ENCODE measurements at places on chromosomes 7 and 10.

DNA sequence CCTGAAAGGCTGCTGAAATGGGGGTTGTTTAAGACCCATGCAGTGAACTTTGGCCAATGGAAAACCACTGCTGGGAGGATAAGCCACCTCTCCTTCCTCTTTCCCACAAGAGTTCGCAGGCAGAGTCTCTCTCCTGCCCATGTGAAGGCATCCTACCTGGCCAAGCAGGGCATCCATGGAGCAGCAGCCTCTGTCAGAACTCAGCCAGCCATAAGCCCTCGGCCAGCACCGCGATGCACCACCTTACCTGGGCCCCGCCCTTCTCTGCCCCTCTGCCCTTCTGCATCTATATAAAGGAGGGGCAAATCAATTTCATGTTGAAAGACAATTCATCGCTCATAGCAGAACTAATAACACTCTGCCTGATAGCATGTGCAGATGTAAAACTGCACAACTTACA lies 6.1 kb upstream of the STK32C start:
- DNase-seq = no peak

DNA sequence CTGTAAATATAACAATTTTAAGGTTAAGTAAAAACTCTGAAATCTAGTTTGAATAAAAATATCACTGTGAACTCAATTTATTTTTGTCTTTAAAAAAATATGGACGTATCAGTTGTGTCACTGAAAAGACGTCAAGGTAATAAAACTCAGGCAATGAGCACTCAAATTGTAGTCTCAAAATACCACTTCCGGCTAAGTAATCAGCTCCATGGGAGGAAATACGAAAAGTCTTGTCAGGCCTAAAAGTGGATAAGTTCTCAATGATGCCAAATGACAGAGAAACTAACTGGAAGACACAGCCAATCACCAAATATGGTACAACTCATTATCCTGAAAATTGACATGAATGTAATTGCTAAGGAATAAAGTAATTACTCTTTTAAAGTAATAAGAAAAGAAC lies 719 bp downstream of the CALN1 start:
- DNase-seq = no peak

DNA sequence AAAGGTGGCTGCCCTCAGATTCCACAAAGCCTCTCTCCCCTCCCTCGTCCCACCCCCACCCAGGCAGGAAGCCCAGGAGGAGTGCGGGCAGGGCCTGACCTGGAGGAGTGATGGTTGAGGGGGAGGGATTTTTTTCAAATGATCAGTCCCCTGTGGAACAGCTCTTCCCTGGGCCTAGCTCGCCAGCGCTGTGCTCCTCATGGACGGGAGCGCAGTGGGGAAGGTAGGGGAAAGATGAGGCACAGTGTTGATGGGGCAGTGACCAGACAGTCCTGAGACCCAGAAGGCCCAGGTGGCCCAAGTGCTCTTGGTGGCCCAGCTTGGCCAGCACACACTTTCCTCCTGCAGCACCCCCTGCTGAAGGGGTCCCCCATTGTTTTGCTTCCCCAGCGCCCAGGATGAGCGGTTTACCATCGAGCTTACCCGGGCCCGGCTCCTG lies 8.5 kb downstream of the SAP25 start:
- DNase-seq = no peak

GRCh38 chr7:41699516-41699915 lies 3.4 kb downstream of the INHBA start:
- no peak for DNase-seq

DNA sequence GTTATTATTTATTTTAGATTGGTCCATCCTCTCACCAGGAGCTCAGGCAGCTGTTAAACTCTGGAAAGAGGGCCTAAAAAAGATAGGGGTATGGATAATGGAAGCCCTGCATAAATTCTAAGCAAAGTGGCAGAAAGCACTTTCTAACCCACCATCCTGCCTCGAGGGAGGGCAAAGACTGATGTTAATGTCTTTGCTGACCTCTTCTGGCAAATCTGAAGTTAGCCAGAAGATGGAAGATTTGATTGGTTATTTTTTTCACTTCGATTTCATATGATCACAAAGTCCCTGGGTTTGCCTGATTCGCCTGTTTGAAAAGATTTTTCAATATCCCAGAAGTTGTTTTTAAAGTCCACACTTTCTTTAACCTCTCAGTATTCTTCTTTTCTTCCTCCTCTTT lies 24.8 kb downstream of the OR9A2 start:
- no peak for DNase-seq

- DNase-seq = no peak
Observed at GRCh38 chr10:90412582-90412981, 445.3 kb downstream of the HTR7 start.

DNA sequence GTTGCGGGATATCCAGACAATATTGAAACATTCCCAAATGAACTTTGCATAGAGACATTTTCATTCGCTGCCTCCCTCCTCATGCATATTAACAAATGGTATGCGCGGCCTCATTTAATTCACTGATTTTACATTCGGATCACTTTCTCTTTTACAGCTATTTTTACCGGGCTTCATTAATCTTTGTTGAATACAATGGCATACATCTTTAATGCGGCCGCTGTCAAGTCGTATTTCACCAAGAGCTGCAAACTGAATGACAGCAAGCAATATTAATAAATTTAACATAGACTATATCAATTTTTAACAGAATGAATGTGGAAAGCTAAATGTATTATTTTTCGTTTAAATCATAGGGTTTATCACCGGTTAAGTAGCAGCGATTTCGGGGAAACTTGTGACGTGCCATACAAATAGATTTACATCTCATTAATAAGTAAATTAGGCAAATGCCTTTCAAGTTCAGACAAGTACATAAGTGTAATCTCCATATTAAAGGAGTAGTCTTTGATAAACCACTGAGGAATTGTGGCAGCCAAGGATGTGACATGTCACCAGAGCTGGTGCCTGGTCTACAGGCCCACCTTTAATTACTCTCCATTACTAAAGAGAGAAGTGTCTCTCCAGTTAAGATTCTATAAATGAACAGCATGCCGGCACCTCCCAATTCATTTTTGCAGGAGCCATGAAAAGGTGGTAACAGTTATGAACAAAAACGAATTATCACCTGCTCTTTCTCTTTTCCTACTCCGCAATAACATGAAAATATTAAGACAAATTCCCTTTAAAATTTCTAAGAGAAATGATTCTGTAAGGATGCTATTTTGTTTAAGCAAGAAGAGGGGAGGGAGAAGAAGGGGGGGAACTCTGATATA lies 568.9 kb upstream of the MKI67 start:
- DNase-seq = no peak

- DNase-seq = no peak
Observed at GRCh38 chr7:70237831-70238575, 639.7 kb downstream of the AUTS2 start.

GRCh38 chr10:47173929-47174442 lies 126.0 kb upstream of the GDF10 start:
- DNase-seq = no peak

DNA sequence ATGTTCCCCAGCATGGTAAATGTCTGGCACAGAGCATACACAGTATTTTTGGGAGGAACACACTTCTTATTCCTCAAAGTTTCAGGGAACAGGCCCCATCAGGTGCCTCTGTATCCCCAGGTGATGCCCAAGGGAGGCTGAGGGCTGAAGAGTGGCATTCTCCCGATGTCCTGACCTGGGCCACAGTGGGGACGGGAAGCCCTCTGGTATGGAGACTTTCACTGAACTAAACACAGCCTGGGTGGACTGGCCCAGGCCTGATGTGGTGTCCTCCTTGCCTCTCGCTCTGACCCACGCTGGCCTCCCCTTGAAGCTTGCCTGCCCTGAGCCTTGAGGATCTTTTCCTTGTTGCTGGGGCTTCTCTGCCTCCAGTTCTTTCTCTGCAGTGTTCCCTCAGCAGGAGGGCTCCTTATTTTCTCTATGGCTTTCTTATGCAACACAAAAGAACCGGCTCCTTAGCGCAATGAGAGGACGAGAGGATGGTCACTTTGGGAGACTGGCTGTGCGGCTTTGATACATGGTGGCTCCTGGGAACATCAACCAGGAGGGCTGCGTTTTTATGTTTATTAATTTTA lies 157.5 kb upstream of the TNS3 start:
- DNase-seq = no peak

DNA sequence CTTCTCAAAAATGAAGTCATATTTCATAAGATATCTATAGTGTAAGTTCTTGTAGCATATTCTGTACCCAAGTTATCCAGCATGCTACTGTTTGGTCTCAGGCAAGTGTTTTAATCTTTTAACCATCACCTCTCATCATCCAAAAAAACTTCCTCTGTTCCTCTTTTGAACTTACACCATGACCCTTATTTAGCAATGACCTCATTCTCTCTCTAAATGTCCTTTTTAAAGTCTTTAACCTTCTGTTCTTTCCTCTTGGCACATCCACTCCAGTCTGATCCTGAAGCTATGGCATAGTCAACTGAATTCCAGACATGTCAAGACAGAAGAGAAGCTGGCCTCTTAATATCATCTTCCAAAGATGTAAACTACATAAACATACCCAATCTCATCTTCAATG lies 26.2 kb downstream of the PPP3CB start:
- DNase-seq = no peak

DNA sequence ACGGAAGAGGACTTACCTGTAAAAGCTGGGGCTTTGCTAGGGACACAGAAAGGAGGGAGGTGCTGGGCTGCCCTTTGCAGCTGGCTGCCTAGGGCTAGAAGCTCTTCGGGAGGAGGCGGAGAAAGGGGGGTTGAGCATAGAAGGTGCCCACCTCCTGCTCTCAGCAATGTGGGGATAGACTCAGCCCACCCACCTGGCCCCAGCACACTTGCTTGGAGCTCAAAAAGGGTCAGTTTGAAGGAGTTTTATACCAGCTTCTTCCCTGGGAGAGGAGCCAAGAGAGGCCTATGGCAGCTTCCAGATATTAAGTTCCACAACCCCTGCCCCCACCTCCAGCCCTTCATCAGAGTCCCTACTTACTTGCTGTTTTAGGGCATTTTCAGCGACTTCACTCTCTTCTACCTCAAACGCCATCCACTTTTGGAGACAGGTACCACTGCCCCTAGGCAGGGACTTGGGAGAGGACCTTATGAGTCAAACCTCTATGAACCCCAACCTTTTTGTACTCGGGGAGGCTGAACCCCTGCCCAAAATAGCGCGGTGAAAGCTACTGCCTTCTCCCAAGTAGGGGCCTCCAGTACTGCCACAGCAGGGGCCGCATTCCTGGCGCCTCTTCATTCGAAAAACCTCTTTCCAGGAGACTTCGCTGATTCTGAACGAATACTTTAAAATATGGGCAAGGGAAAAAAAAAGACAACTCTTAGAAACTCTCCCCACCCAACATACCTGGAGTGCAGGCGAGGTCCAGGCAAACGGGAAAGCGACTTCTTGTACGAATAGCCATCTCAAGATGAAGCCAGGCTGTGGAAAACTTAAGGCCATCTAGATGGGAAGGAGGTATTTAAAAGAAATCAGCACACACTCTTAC lies 1.2 kb upstream of the EVX1 start:
- no peak for DNase-seq

GRCh38 chr10:21649454-21649872 lies 115.4 kb downstream of the MLLT10 start:
- DNase-seq = no peak

- no peak for DNase-seq
Observed at GRCh38 chr10:24894309-24894708, 58.1 kb downstream of the PRTFDC1 start.

GRCh38 chr10:132846631-132847415 lies 60.9 kb upstream of the NKX6-2 start:
- DNase-seq = no peak

- no peak for DNase-seq
Observed at GRCh38 chr10:48941427-48942075, 1.9 kb upstream of the LRRC18 start.

GRCh38 chr10:130804778-130805634 lies 506.5 kb downstream of the TCERG1L start:
- no peak for DNase-seq

DNA sequence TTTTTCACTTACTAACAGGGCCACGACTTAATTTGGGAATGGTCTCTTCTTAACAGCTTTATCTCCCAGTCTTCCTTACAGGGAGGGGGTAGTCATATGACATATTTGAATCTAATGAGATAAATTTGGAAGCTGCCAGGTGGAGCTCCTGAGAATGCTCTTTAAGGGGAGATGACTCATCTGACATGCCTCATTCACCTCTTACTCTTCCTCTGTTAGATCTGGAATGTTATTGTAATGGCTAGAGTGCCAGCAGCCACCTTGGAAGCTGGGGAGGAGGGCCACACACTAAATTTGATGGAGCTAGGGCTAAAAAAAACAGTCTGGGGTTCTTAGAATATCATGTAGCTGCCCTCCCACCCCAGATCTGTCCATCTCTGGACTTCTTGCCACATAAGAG lies 22.7 kb downstream of the HECW1 start:
- DNase-seq = no peak

- no peak for DNase-seq
Observed at GRCh38 chr10:103241262-103242011, 4.2 kb upstream of the RPEL1 start.

DNA sequence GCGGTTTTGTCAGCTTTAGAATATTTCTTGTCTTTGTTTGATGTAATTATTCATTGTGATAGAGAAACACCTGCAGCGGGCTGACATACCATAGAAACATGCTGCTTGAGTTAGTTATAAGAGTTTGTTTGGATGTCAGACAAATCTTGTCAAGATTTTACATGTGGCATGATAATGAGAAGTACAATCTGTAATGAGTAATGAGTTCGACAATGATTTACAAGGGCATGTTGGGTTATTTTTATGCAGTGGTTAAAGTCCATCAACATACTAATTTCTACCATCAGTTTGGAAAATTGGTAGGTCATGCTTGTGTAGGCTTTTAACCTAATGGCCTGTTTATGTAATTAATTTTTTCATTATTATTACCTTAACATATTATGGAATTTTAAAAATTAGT lies 31.3 kb downstream of the FZD1 start:
- DNase-seq = no peak

GRCh38 chr10:16483241-16483917 lies 38.3 kb downstream of the C1QL3 start:
- DNase-seq = no peak

- no peak for DNase-seq
Observed at GRCh38 chr10:129897871-129898626, 66.0 kb downstream of the EBF3 start.

- no peak for DNase-seq
Observed at GRCh38 chr7:45983720-45984255, 62.7 kb upstream of the IGFBP3 start.

DNA sequence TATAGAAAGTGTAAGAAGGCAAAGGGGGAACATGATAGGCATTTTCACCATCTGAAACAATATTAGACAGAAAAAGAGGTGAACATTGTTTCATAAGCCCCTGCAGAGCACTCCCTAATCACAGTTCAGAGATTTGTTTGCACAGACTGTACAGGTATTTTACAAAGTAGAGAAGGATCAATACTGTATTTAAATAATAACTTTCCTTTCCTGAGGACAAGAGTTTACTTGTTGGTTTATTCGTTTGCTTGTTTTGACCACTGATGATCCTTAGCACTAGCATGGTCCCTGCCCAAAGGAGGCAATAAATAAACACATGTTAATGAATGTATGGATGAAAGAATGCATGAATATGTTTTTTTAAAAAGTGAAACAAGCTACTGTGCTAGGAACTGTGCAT lies 690.1 kb upstream of the COBL start:
- no peak for DNase-seq
